ENCODE measurements at places on chromosomes 1 and 21. TPM values are rescaled to one million over a fixed set of nuclear protein-coding genes. Genes with fewer than 3 reads are reported as not detected.

DNA sequence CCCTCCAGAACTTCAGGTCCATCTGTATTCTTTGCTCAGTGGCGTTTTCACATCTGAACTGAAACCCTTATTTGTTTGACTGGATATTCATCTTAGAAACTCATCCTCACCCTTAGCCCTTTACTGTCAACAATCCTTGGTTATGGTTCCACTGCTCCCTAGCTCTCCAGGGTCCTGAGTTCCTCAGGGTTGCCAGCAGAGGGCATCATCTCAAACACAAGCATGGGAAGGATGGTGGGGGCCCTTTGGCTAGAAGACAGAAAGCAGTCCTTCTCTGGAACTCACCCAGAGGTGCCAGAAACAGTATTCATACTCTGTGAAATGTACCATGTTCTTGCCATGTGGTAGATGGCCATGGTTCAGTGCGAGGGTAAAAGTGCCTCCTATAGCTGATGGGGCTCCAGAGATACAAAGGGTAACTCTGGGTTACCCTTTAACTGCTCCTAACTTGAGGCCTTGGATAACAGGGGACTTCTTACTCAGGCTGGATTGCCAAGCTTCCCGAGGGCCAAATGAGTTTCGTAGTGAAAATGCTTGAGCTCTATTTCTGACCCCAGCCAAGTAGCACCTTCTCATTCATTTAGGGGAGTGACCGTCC is 11.3 kb downstream of the NCSTN start:
- DNase-seq = no peak

DNA sequence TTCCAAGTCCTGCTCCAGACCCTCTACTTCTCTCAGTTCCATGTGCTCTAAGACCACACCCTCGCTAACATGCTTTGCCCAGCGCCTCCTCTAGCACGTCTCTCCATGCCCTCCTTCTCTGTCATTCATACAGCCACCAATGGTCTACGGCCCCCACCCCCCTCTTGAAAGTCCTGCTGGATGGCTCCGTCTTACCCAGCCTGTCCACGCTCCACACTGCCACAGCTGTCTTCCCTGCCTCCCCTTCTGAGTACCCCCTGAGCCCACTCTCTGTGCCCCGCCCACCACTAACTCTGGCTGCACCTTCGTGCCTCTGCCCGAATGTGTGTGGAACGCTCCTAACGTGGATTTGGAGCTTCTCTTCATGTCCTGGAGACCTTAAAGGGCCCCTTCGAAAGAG is 244.6 kb downstream of the TRABD2B start:
- DNase-seq = no peak

DNA sequence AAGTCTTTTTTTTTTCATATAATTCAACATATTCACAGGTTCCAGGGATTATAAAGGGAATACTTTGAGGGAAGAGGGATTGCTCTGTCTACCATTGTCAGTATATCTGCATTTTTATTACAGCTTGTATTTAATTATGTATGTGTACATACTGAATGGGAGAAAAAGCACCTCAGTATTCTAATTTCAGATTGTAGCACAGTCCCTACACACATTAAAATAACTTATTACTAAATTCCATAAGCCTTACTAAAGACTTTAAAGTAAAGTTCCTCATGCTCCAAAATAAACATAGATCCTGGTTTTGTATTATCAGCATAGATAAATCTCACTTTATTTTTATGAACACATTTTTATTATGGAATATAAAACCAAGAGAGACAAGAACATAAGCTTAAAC is 134.2 kb downstream of the NCAM2 start:
- no peak for DNase-seq

DNA sequence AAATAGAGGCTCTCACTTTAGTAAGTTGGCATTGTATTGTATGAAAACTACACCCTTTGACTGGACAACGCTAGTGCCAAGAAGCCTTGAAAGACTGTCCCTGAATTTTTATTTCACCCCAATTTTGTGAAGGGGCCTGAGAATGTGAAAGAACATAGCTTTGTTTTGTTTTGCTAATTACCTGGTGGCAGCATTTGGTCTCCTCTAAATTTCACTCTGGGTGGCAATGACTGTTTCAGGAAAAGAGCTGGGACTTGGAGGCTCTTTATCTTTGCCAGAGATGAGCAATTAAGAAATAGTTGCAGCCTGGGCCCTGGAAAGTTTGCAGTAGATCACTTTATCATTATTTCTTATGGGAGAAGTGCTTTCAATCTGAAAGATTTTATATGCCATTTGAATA is 117.6 kb downstream of the KCNK2 start:
- no peak for DNase-seq

DNA sequence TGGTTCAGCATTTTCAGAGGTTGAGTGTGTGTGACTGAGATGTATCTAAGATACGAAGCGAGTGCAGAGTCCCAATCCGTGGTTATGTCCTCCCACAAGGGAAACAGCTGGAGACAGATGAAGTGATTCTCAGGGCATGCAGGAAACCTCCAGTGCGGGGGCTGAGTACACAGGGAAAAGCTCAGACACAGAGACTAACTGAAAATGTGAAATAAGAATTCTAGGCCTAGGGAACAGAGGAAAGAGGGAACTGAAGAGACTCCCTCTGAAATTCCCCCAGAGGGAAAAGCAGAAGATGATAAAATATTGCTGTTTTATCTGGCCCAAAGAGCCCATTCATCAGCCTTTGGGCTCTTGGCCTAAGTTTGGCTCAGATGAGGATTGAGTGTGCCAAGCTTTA is 116.8 kb downstream of the LRRC53 start:
- DNase-seq = no peak

- DNase-seq = no peak
Measured at GRCh38 chr1:43619996-43620920, 29.7 kb upstream of the KDM4A start.

DNA sequence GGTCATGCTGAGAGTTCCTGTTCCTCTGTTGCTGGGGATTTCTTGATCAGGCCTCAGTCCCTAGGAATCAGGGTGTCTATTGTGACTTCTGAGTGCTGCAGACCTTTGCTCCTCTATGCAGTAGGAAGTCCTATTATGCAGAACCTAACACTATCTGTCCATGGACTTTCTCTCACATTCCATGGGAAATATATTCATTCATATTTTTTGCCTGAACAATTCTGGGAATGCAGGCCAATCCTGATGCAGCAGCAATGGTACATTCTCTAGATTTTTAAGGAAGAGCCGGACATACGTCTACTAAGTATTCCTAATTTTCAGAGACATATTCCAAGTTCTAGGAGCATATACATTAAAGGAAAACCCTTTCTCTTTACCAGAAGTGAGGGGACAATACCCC is 61.1 kb upstream of the C1orf87 start:
- no peak for DNase-seq

GRCh38 chr1:1435106-1435903 is at the start of gene VWA1:
Gene VWA1, plus strand, starts transcription at chr1:1435690. Its CDS starts 59 bp downstream, at chr1:1435749.
- no peak for DNase-seq

DNA sequence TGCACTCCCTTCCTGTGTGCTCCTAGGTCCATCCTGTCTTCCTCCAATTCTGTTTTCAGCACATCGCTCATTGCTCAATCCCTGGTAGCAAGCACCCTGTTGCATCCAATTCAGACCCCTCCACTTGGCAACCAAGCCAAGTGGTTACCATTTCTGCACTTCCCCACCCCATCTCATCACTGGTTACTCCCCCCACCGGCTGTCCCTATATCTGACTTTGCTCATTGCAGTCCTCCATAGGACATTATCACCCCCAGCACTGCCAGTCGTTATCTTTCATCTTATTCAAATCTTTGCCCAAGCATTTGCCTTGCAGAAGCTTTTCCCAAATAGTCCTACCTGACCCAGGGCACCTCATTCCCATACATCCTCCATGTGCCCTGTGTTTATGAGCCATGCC is 2.1 kb upstream of the TMEM9 start:
- no peak for DNase-seq

- DNase-seq = no peak
Measured at GRCh38 chr1:22680726-22681125, 27.7 kb downstream of the C1QB start.

GRCh38 chr1:162372159-162373071 is 4.2 kb downstream of the SPATA46 start:
- DNase-seq = no peak

DNA sequence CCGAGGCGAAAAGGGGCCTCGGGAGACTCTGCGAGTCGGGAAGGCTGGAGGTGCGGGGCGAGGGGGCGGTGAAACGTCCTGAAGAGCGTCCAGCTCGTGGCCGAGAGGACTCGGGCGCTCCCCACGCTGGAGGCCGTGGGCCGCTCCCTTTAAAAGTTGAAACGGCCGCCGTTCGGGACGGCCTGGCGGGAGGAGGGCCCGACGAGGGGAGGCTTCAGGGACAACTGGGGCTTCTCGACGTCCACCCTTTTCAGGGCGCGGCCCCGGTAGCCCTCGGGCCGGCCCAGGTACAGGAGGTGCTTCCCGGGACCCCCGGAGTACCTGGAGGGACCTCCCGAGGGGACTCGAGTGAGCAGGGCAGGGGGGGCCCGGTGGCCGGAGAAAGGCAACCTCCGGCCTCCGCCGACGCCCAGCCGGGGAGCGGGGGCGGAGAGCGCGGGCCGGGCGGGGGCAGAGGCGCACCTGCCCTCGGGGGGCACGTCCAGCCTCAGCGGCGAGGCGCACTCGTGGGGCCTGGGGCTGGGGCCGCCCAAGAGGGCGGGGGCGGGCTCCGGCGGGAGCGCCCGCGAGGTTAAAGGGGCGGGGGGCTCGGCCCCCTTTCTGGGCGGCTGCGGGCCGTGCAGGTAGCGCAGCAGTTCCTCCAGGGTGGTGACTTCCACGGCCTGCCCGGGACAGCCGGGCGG is 14.0 kb downstream of the SEMA6C start:
- no peak for DNase-seq

- no peak for DNase-seq
Measured at GRCh38 chr1:94542088-94542870, 720 bp upstream of the F3 start.

TRIM45 gene
- 3.3 TPM for polyA plus RNA-seq

L1TD1 gene
- not detected for polyA plus RNA-seq

ADORA1 gene
- polyA plus RNA-seq = 2.4 TPM

AMY1A gene
- polyA plus RNA-seq = not detected

ITLN1 gene
- polyA plus RNA-seq = not detected

Measured in BJ (cell line).